ENCODE measurements at places on chromosomes 7 and 10.

- no peak for DNase-seq
Observed at GRCh38 chr7:156545979-156546378, 94.6 kb upstream of the RNF32 start.

DNA sequence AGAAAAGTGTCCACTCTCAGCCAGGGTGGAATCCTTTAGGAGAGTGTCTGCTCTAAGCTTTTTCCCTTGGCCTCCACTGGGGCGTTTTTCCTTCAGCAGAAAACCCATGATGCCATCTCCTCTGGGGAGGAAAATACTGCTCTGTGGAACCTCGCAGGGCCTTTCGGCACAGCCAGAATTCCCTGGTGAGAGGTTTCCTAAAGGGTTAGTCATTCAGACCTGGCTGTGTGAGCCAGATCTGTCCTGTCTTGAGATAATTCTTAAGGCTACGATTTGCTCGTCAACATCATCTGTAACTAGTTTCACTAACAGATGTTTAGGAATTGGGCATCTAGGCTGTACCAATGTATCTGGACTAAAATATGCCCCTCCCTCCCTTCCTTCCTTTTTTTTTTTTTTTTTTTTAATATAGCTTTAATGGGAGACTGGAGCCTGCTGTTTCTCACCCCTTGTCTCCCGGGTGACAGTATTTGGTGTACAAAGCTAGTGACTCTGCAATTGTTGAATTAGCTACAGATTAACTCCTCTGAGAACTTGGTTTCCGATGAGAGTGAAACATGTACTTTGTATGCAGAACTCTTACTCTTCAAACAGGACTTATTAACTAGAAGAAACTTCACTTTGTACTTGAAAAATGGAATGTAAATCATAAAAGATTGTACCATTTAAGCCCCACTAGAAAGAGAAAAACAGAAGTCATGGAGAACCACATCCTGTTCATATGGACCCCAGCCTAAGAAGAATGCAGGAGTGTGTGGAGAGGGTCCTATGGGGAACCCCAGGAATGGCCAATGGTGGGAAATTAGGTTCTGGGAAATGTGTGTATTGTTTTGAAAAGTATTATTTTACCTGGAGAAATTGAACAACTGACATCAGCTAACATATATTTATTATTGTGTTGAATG is 230.9 kb downstream of the CAMK1D start:
- DNase-seq, result no peak

GRCh38 chr7:79352323-79352722 is 101.1 kb downstream of the MAGI2 start:
- DNase-seq, result no peak

DNA sequence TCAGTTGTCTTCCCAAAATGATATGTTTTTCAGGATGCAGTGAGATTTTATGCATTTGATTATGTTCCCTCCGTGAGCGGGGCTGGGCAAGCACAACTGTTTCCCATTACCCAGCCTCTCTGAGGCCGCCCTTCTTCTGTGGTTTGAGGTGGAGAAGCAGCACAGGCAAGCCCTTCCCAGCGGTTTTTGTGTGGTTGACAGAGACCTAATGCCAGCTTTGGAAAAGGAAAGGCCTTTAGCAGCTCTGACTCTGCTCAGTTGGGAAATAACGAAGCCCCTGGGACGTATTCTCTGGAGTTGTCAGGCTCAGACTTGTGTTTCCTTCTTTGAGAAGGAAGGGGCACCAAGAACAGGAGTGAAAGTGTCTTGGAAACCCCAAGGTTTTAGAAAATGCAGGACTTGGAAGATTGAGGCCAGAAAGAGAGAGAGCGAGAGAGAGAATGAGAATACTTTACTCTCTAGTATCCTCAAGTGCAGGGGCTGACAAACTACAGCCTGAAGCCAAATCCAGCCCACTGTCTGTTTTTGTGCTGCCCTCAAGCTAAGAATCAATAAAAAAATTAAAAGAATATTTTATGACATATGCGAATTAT is 20.6 kb upstream of the PDCD4 start:
- DNase-seq, result no peak

- DNase-seq, result no peak
Observed at GRCh38 chr7:155795951-155796350, 16.3 kb downstream of the SHH start.

GRCh38 chr10:98195120-98195519 is 60.7 kb downstream of the R3HCC1L start:
- no peak for DNase-seq

DNA sequence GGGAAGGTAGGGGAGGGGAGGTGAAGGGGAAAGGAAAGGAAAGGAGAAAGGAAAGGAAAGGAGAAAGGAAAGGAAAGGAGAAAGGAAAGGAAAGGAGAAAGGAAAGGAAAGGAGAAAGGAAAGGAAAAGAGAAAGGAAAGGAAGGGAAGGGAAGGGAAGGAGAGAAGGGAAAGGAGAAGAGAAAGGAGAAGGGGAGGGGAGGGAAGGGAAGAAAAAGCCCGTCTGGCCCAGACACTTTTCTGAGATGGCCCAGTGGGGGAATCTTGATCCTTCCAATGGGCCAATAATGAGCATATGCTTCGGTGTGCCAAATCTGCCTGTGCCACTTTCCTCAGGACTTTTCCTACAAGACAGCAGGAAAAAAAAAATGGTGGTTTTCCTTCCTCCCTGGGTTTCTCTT is 64.5 kb downstream of the CH25H start:
- no peak for DNase-seq

GRCh38 chr10:7337431-7338171 is 73.2 kb downstream of the SFMBT2 start:
- no peak for DNase-seq
